ENCODE measurements at places on chromosomes 12 and 14.

- DNase-seq = no peak
These were observed 240.4 kb downstream of the PRKD1 start for GRCh38 chr14:29687071-29687765.

DNA sequence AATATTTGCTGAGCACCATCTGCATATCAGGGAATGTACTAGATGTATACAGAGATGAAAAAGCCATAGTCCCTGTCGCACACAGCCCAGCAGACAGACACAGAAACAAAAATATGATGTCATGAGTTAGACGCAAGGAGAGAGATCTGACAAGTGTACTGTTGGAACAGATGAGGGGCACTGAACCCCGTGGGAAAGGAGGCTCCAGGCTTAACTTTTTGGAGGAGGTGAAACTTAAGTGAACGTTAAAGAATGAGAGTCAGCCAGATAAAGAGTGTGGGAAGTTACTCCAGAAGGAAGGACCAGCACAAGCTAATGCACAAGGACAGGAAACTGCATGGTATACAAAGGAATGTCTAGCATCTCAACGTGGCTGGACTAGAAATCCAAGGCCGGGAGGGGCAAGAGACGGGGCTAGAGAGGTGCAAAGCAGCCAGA is 2.5 kb upstream of the ACTN1 start:
- DNase-seq = no peak

- DNase-seq = peak; percentile 69
These were observed at the start of gene CMAS for GRCh38 chr12:22046090-22046967. Gene CMAS, plus strand, starts transcription at chr12:22046218. Its CDS starts 86 bp downstream, at chr12:22046304.

- DNase-seq = no peak
These were observed 3.4 kb upstream of the PPM1A start for GRCh38 chr14:60245380-60246177.

- no peak for DNase-seq
These were observed 51.6 kb upstream of the PIWIL1 start for GRCh38 chr12:130286041-130286440.

GRCh38 chr12:127327986-127328385 is 939.0 kb upstream of the TMEM132C start:
- DNase-seq = no peak

- DNase-seq = no peak
These were observed 8.1 kb downstream of the TXNRD1 start for GRCh38 chr12:104223712-104224111.
